Stimulated activated CD4-positive, alpha-beta T cell treated with anti-CD3 and anti-CD28 coated beads, Interleukin-4, amount 100 ng/mL, for 1 hour (primary cell): ENCODE measurements at places on chromosomes 2 and 18.

DNA sequence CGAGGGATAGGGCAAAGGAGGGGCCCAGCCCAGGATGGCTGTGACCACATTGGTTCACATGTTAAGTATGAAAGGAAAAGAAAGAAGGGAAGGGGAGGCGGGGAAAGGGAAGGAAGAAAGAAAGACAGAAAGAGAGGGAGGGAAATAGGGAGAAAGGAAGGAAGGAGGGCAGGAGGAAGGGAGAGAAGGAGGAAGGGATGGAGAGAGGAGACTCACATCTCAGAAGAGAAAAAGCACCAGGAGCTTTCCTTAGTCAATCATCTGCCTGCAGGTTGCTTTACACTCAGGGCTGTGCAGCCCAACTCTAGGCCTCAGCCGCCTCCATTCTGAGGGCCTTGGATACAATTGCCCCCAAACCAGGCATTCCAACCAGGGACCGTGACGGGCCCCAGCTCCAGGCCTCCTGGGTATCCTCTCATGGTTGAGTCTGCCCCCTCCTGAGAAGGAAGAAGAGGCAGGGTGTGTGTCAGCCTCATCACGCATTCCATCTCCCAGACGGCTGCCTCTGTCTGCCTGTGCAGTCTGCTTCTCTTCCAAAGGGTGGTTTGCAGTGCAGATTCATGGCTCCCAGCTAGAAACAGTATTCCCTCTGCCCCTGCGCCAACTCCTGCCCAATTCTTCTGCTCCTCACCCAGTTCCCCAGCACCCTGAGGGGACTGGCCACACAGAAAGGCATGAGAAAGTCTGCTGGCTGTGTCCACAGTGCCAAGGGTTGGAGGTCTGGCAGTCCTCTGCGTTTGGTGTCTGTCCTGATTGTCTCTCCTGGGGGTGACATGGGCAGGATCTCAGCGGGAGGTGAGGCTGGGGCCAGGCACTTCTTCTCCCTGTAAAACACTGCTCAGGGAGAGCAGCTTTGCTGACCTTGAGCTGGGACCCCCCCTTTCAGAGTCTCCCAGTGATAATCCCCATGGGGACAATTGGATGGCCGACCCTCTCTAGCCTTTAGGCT lies 163.3 kb downstream of the SMAD7 start:
- no peak for DNase-seq

GRCh38 chr2:144452989-144453336 lies 67.0 kb downstream of the ZEB2 start:
- no peak for DNase-seq

GRCh38 chr18:22345718-22346117 lies 72.0 kb downstream of the CTAGE1 start:
- DNase-seq, result no peak

DNA sequence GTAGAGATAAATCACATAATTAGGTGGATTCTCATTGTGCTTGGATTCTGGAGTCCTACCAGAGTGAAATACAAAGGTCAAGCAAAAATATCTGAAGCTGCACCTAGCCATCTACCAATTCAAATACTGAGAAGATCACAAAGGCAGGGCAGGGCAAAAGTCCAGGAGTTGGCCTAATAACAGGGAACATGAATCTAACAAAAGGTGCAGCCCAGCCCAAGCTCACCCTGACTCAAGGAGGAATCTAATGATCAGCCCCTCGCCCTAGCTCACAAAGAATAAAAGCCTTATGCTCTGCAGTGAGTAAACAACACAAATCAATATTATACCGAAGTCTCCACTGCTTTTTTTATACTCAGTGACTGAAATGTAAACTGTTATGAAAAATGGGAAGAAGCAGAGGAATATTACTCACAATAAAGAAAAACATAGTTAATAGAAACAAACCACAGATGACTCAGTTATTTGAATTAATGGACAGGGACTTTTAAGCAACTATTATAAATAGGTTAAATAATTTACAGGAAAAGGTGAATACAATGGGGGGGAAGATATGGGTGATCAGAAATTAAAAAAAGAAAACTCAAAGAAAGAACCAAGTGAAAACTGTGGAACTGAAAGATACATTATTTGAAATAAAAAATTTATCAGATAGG lies 49.5 kb downstream of the ANTXR1 start:
- DNase-seq, result no peak

- DNase-seq, result no peak
Observed at GRCh38 chr2:184371641-184372040, 226.7 kb upstream of the ZNF804A start.

- DNase-seq, result no peak
Observed at GRCh38 chr2:52017646-52018235, 985.8 kb upstream of the NRXN1 start.

DNA sequence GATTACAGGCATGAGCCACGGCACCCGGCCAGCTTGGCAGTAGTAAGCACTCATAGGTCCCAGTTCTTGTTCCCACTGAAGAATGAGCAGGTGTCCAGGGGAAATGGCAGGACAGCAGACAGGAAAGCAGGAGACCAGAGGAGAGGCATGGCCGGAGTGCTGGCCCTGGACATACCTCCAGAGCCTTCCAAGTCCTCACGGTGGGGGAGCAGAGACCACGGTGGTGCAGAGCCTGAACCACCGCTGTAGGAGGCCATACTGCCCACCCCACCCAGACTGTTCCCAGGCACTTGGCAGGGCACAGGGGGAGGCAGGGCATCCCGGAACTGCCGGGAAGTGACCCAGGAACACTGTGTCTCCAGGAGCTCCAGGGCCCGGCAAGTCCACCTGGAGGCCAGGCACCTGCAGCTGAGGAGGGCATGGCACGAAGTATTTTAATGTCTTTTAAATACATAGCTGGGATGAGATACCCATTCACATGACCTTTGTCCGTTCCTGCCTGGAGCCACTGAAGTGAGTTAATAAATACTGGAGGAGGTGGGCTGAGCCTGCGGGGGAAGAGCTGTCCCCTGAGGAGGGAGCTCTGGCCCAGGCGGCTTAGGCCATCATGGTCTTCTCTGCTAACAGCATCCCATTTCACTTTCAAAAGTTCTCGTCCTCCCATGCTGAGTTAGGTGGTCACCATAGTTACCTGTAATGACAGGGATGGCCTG lies 49.7 kb upstream of the TFCP2L1 start:
- no peak for DNase-seq

DNA sequence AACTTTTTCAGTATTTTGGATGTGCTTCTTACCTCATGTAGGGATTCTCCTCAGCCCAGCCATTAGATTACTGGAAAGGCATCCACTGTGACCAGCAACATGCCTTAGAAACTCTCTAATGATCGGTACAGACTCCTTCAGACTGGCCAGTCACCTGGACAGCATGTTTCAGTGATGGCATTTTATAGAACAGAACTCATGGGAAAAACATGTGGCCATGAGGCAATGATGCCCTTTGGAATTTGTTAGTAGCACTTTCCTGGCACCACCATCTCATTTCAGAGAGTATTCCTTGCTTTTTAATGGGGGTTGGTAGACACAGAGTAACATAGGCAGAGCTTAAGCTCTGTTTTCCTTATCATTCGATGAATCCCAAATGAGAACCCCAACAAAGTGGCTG lies 72.1 kb upstream of the FAM98A start:
- DNase-seq, result no peak

GRCh38 chr2:159738509-159739390 lies 26.4 kb downstream of the MARCHF7 start:
- no peak for DNase-seq

DNA sequence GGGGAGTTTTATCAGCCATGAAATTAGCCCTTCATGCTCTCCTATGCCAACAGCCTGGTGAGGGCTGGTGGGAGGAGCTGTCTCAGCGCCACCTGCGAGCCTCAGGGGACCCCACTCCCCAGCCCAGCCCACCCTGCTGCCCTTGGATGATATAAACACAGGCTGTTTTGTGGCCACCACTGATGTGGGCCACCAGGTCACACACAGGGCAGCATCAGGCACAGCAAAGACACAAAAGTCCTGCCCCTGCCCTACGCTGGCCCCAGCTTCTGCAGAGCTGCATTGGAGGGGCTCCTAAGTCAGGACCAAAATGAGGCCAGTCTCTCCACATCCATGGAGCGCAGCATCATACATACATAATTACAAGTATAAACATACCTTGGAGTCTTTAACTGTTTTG lies 110.6 kb upstream of the TEX51 start:
- no peak for DNase-seq

DNA sequence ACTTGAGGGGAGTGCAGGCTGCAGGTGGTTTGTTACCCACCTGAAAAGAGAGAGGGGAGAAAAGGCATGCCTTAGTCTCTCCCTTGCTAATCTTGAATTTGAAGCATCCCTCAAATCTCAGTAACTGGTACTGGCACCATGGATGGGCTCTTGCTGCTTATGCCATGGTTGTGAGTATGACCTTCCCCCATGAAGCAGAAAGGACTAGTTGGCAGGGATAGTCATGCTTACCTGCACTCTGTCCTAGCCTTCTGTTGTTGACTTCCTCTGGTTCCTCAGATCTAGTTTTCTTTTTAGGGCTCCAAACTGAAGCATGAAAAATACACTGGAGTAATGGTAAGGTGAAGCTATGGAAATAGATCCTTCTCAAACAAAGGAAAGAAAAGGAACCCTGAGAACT lies 191.2 kb downstream of the SPAG16 start:
- DNase-seq, result no peak

DNA sequence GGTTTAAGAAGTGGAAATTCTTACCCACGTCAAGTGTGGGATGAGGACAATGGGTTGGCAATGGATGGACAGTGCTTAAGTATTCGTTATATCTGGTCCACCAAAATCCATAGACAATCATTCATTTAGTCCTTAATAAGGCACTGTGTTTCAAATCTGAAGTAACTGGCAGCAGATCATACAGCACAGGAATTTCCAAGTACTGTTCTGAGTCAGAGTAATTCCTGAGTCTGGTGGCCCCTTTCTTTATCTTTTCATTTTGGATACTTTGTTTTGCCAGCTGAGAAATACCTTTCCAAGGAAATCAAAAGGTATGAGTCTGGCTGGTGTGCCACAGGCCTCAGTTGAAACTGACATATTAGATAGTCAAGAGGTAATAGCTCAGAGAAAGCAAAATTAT lies 31.4 kb upstream of the CCDC102B start:
- DNase-seq, result no peak

DNA sequence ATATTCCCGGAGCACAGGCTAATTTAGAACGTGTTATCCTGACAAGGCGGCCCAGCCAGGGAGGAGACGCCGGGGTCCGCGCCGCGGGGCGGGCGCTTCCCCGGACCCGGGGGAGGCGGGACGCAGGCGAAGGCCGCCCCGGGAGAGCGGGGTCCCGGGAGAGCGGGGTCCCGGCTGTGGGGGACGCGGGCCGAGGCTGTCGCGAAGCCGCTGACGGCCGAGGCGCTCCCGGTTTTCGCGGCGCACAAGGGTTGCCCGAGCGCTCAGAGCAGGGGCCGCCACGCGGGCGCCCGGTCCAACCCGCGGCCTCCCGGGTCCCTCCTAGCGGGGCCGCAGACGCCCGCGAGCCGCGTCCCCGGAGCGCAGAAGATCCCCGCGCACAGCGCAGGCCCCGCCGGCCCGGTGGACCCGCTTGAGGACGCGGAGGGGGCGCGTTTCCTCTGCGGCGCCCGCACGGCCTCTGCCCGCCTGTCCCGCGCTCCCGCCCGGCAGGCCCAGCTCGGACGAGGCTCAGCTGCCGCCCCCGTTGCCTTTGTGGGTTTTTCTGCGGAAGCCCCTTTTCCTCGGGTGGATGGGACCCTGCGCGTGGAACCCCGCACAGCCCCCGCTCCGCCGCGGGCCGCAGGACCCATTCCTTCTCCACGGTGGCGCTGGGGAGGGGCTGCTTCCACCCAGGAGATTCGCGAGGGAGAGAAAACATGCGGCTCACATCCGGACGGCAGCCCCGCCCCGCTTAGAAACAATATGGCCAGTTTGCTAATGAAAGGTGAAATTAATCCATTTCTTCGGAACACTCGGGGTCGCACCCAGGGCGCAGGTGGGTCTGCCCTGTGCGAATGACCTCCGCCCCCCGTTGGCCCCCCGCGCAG lies 9.6 kb upstream of the KCNG2 start:
- no peak for DNase-seq

DNA sequence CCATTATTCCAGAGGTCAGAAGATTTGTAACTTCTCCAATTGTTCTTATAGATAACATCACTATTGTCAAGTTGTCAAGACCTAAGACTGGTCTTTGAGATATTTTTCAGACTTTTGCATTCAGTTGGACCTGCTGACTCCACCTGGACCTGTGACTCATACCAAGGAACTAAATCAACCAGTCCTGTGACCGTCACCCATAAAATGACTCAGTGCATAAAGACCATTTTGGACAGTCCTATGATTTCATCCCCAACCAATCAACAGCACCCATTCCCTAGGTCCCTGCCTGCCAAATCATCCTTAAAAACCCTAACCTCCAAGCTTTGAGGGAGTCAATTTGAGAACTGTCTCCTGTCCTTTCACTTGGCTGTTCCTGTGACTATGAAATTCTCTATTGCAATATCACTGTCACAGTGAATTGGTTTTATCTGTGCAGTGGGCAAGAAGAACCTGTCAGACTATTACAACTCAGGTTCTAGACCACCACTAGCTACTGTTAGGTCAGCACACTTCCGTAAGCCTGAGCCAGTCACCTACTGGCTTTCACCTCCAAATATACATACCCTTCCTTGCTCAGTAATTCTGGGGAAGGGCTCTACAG lies 17.1 kb downstream of the DPP4 start:
- DNase-seq, result no peak

DNA sequence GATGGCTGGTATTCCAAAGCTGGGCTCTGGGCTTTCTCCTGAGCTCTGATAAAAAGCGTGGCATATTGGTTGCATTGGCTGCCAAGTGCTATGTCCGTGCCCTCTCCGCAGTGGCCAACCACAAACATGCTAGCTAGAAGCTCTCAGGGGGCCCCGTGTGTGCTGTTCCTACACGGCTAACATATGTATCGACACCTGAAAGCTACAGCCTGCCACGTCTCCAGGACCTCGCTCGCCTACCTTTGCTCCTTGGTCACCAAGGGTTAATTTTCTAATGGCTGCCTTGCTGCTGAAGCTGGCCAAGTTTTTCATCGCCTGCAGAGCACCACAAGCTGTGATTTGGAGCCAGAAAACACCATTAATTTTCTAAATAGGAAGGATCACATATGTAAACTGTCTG lies 888.4 kb downstream of the BCL11A start:
- no peak for DNase-seq
